ENCODE measurements at places on chromosomes 11 and 22.

DNA sequence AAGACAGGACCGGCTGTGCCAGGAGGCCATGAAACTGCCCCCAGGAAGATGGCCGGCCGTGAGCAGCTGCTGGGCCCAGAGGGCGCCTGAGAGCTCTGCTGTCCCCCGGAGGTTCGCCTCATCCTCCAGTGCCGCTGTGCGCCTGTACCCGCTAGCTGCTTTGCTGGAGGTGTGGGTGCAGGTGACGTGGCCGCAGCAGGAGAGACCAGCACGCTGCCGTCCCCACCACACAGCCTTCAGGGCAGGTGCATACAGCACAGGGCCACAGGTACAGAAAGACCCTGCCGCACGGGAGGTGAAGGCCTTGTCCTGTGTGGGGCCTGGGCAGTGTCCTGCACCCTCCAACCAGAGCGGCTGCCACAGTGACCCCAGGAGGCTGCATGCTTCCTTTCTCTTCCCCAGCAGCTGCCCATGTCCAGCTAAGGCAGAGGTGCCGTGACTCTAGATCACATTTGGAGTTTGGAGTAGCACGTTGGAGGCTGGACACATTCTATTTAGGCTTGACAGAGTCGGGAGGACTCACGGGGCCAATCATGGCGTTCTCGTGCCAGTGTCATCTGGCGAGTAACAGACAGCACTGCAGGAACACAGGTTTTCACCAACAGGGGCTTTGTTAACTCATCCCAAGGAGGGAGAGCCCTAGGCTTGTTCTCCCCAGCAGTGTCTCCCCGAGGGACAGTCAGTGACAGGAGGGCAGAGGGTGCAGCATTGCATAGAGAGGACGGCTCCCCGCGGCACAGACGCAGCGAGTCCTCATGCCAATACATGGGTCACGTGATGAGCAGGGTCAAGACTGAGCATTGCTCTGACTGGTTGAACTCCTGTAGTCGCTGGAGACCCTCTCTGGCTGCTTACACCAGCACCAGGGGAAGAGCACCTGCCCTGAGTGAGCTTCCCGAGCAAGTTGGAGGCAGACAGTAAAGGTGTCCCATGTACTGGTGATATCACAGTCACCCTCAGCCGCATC, 18.7 kb upstream of the PANX2 start:
- no peak for DNase-seq

DNA sequence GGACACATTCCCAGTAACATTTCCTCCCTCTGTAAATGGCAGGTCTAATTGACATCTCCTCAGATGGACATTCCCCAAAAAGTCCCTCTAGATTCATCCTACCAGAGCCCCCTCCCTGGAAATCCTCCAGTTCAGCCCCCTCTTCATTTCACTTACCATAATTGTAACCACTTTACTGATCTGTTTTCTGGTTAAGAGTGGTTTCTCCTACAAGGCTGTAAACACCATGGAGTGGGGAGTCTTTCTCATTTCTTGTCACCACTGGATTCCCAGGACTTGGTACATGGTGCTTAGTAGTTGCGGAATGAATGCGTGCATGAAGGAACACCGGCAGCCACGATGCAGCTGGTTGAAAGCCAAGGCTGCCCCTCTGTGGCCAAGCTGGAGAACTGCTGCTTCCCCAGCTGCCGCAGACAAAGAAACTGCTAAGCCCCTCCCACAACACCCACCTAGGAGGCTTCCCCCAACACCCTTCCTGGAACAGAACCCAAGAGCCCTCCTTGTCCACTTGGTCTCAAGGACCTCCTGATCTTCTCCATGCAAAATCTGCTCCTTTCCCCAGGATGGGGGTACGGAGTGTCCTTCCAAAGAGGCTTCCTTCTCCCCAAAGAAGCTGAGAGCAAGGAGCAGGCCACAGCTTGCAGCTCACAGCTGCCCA, 18.6 kb upstream of the SCARF2 start:
- DNase-seq, result peak; percentile 92

DNA sequence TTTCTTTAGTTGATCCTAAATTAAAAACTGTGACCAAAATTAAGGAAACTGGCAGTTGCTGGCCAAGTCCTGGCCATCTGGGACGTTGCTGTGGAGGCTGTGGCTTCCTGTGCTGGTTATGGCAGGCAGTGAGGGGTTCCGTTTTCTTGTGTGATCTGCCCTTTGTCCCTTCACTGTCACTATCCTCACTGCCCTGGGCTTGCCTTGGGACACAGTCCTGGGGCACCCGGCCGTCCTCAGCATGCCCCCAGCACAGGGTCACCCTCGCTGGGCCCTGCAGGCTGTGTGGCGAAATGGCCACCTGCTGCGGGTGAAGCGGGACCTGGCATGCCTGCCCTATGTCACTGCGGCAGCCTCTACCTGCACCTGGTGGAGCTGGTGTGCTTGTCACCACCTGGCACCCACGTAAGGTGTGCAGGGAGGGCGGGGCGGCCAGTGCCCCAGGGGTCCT, 52.5 kb upstream of the SLC22A12 start:
- no peak for DNase-seq

DNA sequence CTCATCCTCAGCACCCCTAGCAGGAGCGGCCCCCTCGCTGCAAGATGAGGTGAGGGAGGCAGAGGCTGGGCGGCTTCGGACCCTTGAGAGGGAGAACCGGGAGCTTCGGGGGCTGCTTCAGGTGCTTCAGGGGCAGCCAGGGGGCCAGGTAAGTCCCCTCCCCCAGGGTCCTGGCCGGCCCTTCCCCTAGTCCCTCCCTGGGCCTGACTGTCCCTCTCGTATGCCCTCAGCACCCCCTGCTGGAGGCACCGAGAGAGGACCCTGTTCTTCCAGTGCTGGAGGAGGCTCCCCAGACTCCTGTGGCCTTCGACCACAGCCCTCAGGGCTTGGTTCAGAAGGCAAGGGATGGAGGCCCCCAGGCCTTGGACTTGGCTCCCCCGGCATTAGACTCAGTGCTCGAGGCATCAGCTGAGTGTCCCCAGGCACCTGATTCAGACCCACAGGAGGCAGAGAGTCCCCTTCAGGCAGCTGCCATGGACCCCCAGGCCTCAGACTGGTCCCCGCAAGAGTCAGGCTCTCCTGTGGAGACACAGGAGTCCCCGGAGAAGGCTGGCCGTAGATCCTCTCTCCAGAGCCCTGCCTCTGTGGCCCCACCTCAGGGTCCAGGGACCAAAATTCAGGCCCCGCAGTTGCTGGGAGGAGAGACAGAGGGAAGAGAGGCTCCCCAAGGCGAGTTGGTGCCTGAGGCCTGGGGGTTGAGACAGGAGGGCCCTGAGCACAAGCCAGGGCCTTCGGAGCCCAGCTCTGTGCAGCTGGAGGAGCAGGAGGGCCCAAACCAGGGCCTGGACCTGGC, 4.0 kb downstream of the CCDC88B start:
- no peak for DNase-seq

DNA sequence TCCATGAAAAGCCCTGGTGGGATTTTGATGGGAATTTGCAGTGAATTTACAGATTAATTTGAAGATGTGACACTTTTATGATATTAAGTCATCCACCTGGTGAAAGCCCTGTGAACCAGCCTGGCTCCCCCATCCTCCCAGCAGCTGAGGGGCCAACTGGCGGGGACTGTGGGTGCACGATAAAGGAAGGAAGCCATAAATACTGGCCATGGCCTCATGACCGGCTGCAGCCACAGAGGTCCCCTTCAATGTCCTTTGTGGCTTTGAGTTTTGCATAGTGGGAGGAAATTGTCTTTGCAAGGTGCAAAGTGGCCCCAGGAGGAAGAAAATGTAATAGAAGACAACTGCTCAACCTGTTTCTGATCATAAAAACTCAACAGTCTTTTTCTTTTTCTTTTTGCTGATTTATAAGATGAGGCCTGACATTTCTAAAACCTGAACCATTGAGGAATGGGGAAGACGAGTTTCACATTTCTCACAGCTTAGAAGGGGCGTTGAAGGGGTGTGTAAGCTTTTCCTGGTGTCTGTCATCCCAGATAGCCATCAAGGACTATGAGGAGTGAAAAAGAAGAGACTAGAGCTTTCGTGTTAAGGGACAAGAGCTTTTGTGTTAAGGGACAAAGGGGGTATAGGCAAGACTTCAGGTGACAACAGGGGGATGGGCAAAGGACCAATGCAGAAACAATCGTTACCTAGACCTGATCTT, 6.3 kb upstream of the NDUFV1 start:
- no peak for DNase-seq

GRCh38 chr11:59766542-59767224, 11.5 kb downstream of the STX3 start:
- DNase-seq, result no peak

DNA sequence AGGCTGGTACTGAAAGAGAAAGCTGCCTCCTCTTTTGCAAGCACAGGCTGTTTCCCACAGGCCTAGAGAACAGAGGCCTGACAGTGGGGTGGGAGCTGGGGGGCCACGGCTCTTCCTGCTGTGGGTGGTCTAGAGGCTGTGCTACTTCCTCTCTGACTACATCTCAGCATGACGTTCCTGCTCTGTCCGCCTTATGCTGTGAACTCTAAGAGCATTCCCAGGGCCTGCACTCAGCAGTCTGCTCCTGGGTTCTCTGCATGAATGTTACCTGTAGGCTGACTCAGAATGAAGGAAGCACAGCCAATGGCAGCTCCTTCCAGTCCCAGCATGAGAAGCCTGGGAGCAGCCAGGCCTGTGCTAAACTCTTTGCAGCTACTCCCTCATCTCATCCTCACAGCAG, 534.3 kb downstream of the NTM start:
- DNase-seq, result no peak

DNA sequence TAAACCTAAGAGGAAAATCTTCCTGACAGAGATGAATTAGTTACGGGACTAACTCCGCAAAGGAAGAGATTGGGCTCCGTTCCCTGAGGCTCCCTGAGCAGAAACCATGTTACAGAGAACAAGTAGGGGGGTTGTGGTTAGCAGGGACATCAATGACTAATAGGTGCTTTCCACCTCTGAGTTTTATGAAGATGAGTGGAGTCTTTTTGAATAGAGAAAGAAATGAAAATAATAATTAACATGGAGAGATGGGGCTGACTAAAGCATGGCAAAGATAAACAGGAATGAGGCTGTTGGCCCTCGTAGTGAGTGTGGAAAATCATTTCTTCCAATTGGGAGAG, 47.5 kb upstream of the PICALM start:
- DNase-seq, result peak; percentile 58

GRCh38 chr11:58513747-58514367, 6.0 kb upstream of the OR5B21 start:
- peak; percentile 63 for DNase-seq

Data from AG08396 (cell line).